Stimulated activated CD4-positive, alpha-beta T cell treated with anti-CD3 and anti-CD28 coated beads, Interleukin-4, amount 100 ng/mL, for 1 hour (primary cell): ENCODE measurements at places on chromosomes 2 and 18.

DNA sequence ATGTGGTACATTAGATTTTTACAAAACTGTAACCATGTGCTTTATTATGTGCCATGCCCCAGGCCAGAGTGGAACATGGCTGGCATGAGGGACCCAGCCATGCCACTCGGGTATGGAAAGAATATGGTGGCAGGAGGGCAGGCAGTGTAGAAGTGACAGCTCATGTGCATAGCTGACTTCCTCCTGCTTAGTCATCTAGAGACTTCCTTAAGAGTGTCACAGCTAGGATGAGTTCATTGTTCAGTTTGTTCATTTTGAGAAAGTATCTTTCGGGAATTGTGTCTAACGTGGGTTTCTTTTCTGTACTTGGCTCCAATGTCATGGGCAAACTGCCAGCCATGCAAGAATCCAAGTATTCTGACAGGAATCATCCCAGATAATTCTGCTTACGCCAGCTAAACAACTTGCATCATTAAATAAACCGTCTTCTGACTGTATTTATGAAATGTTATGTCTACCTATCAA lies 94.3 kb upstream of the ITGB6 start:
- peak; percentile 19 for DNase-seq

GRCh38 chr2:240585101-240585500 lies 1.4 kb upstream of the CAPN10 start:
- no peak for DNase-seq

- DNase-seq: no peak
Measured at GRCh38 chr2:110740747-110741349, 8.5 kb downstream of the ACOXL start.

- DNase-seq: no peak
Measured at GRCh38 chr18:48891721-48892120, 59.0 kb downstream of the SMAD7 start.

GRCh38 chr18:70165936-70166335 lies 39.6 kb downstream of the RTTN start:
- DNase-seq: no peak

GRCh38 chr2:160783474-160783873 lies 289.9 kb upstream of the RBMS1 start:
- DNase-seq: no peak

GRCh38 chr2:127636248-127637235 lies 9.4 kb upstream of the GPR17 start:
- no peak for DNase-seq

GRCh38 chr2:28025123-28025522 lies 134.6 kb downstream of the BABAM2 start:
- DNase-seq: no peak

- DNase-seq: no peak
Measured at GRCh38 chr2:129179199-129179598, 800.3 kb upstream of the RAB6C start.

GRCh38 chr18:46344416-46345180 lies 240.4 kb downstream of the HAUS1 start:
- DNase-seq: no peak

GRCh38 chr2:36246320-36246990 lies 109.1 kb upstream of the CRIM1 start:
- no peak for DNase-seq

DNA sequence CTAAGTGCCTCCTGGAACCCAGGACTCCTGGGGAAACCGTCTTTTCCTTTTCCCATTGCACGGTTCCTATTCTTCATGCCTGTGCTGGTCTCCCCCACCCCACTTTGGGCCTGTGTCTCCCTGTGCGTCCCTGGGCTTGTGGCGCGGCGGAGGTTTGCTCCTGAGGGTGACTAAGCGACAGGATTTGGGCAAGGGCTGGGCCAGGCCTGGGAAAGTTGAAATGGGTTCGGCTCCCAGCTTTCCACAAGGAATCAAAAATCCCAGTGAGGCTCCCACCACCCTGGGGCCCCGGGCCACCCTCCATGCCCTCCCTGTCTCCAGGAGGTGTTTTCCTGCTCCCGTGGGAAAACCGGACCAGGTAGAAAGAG lies 197.6 kb downstream of the NDUFA10 start:
- no peak for DNase-seq

- no peak for DNase-seq
Measured at GRCh38 chr2:97931118-97931857, 64.5 kb downstream of the TMEM131 start.

DNA sequence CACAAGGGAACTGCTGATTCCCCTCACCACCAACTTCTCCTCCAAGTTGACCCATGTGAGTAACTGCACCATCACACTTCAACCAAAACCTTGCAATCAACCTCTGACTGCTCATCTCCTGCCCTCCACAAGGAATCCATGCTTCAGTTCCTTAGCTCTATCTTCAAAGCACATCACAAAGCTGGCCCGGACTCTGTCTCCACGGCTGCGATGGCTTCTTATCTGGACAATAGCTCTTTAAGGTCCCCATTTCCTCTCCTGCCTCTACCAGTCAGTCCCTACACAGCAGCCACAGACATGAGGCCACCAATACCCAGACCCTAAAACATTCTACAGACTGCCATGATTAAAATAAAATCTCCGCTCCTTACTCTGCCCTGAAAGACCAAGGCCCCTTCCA lies 25.7 kb downstream of the MBOAT2 start:
- no peak for DNase-seq

GRCh38 chr18:22694954-22695353 lies 238.2 kb upstream of the RBBP8 start:
- DNase-seq: no peak

DNA sequence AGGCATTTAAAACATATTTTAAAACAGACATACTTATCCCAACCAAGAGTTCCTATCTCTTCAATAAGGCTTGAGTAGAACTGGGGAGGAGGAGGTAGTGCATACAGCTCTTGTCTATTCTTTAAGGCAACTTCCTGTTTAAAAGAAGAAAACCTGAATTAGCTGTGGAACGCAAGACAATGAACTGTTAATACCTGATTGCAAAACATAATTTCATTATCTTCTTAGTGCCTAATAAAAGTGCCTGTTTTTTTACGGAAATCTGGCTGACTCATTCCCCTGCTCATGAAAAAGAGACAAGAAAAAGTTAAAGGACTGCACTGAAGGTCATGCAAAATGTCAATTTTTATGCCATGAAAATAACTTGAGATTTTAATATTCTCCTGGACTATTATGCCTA lies 19.2 kb downstream of the FANCL start:
- no peak for DNase-seq

DNA sequence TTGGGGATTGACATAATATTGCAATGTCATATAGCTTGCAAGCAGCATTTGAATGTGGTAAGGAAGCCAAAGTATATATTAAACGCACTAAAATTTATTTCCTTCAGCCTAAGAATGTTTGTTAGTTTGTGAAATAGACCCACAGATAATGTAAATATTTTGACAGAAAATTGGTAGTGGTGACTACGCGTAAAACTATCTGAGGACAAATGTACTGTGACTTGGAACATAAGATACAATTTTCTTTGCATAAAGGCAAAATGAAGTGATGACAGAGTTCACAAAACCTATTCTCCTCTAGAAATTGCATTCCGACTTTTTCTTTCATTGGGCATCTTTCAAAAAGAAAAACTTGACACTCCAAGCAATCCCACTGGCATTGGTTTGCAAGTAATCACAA lies 411.1 kb upstream of the LRATD1 start:
- DNase-seq: no peak

- DNase-seq: no peak
Measured at GRCh38 chr2:40510304-40510703, 58.4 kb upstream of the SLC8A1 start.

- DNase-seq: no peak
Measured at GRCh38 chr2:213238753-213239495, 45.3 kb upstream of the SPAG16 start.
